ENCODE measurements at places on chromosomes 13 and 19.

DNA sequence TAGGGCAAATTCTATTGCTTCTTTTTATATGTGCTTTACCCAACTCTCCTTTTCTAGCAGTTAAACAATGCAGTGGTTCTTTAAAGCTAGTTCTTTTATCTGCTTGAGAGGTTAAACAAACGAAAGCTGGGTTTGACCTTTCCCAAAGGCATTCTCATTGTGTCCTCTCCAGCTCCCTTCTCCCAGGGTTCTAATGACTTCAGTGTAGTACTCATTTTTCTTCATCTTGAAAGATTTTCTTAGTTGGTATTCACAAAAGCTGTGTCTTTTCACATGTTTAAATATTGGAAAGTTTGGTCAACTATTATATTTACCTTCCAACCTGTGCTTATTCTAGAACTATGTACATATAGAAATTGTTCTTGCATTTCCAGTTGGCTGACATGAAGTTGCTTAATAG lies 1.5 kb downstream of the WASF3 start:
- DNase-seq = no peak

- no peak for DNase-seq
These were observed 23.8 kb upstream of the VSTM2B start for GRCh38 chr19:29501816-29502580.

DNA sequence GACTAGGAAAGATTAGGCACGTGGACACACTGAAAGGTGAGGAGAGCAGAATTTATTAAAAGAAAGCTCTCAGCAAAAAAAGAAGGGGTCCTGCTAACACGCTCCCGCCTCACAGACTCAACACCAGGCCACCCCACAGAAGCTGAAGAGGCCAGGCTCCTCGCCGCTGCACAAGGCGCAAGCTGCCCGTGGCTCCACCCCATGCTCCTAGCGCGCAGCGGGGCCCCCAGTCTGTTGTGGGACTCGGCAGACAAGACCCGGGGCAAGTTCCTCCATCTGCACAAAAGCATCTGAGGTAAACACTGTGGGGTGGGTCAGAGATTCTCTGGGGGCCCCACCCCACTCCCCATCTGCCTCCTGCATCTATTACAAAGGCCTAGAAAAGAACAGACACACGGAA lies 1462.4 kb downstream of the EFNB2 start:
- no peak for DNase-seq

DNA sequence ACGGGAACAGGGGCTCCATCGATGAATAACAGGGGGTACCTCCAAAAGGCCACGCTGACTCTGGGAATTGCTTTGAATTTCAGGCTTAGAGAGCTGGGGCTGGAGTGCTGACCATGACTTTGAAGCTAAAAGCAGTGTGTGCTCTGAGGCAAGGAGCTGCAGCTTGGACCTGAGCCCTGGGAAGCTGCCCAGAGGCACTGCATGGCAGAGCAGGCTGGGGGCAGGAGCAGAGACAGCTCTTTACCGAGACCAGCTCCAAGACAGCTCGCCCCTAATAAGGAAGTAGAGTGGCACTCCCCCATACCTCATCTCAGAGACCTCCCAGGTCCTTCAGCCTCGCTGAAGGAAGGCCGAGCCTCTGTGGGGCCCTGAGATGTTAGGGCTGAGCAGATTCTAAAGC lies 200.2 kb downstream of the COL4A1 start:
- DNase-seq = peak; percentile 84

GRCh38 chr19:9847087-9847671 lies 12.1 kb downstream of the PIN1 start:
- no peak for DNase-seq

GRCh38 chr13:113902481-113902880 lies 38.6 kb upstream of the GAS6 start:
- DNase-seq = no peak

DNA sequence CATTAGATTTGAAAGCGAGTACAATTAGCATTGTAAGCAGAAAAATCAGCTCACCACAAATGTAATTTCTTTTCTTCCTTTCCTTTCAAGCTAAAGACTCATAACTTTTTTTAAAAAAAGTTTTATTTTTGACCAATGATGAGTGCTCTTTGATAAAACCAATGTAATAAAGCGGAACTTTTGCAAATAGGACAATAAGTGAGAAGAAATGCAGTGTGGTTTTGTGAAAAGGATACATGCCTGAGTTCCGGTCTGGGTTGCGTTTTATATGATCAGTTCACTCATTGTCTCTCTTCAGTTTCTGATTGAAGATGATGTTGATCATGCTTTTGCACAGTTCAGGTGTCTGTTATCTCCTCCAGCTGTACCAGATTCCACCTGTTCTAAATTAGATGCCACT lies 274.4 kb downstream of the KLF12 start:
- no peak for DNase-seq

DNA sequence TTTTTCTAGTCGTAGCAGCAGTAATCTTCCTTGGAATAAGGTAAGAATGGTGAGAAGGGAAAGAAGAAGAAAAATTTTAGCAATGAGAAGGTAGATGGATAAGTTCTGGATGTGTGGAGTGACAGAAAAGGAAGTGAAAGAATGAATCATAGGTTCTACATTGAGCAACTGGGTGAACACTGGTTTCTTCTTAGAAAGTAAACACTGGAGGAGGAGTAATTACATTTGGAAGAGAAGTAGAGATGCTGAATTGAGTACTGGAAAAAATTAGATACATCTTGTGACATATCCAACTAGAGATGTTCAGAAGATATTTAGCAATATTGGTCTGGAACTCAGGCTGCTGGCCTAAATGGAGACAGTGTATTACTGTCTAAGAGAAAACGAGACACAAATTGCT lies 148.5 kb downstream of the GPC5 start:
- DNase-seq = no peak

GRCh38 chr13:77002590-77003190 lies 10.8 kb downstream of the CLN5 start:
- DNase-seq = no peak

GRCh38 chr19:11168568-11168967 lies 13.0 kb upstream of the SPC24 start:
- DNase-seq = no peak

GRCh38 chr13:40152922-40153321 lies 497.5 kb downstream of the COG6 start:
- no peak for DNase-seq

- no peak for DNase-seq
These were observed 45.5 kb upstream of the FREM2 start for GRCh38 chr13:38641164-38641948.

GRCh38 chr19:35350591-35350990 lies 2.9 kb downstream of the FFAR1 start:
- no peak for DNase-seq

DNA sequence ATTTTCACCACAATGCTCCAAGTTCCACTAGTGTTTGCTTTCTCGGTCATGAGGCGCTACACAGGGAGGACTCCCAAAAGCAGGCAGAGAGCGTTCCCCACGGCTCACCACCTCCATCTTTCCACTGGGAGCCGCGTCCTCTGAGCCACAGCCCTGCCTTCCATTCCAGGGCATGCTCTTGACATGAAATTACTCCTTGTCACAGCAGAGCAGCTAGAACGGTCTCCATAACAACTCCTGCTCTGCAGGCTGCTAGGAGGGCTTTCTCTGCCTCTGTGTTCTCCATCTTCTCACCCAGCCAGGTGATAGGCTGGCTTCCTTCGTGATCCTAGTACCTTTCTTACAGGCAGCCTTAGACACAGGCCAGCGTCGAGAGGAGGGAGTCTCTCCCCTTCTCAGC lies 171.8 kb upstream of the UBL3 start:
- no peak for DNase-seq

- DNase-seq = no peak
These were observed 7.9 kb upstream of the SLC7A9 start for GRCh38 chr19:32877323-32877912.

DNA sequence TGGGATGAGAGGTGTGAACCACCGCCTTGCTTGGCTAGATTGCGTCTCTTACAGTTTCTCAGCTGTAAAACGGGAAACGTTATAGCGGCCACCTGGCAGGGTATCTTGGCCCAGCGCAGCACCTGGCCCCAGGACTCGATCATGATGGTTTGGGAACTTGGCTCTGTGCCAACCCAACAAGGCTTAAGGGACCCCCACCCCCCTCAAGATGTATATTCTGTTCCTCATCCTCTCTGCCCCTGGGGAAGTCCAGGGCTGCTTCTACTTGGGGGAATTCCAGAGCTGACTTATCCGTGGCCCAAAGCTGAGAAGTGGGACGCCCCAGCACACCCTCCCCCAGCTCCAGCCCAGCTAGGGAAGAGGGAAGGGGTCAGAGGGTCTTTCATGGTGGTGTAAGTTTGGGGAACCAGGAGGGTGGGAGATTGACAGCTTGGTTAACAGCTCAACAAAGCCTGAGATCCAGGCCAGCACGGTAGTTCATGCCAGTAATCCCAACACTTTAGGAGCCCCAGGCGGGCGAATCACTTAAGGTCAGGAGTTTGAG lies 695 bp downstream of the ICAM1 start:
- no peak for DNase-seq

- no peak for DNase-seq
These were observed 1479.2 kb downstream of the SLITRK5 start for GRCh38 chr13:89150362-89150761.

DNA sequence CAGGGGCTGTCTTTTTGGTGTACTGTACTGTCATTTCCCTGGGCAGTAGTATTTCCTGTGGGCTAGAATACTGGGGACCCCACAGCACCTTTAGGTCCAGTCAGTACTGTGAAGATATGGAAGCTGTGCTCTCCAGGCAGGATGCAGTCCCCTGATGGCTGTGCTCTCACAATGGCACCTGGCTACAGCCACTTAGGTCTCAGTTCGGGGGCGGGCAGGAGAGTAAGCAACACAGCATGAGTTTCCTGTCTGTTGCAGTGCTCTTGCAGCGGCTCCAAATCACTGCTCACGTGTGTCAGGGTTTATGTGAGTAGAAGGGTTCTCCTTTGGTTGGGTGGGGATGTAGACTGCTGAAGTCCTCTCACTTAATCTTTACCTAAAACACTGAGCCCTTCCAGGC lies 810.4 kb downstream of the DACH1 start:
- DNase-seq = no peak

DNA sequence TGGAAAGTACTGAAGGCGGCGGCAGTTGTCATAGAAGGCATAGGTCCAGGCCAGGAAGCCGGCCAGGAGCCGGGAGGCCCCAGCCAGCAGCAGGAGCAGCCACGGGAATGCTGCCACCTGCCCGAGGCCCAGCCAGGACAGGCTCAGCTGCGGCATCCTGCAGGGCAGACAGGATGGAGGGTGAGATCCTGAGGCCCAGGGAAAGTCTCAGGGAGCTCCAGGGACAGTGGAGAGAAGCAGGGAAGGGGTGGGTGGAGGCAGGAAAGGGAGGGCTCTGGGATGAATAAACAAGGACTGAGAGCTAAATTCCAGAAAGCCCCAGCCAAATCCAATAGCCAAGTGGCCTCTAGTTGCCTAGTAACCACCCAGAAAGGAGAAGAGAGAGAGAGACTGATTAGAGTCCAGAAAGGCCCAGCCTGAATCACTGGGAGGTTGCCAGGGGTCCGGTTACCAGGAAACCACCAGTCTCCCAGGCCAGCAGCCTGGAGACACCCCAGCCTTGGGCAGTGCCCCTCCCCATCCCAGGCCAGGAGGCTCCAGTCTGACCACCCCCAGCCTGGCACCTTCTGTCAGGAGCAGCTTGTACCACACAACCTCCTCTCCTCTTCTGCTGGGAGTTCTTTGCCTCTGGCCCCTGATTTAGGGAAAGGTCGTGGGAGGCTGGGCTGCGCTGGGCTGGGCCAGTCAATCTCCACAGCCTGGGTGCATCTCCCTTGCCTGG lies 7.5 kb upstream of the OR10H5 start:
- no peak for DNase-seq

GRCh38 chr19:13506471-13506820 lies at the start of gene CACNA1A:
TSS of gene CACNA1A (minus strand) at chr19:13506479. CDS start at chr19:13506224, 255 bp downstream.
- no peak for DNase-seq

GRCh38 chr19:37362733-37363132 lies 8.2 kb upstream of the ZNF527 start:
- DNase-seq = no peak

DNA sequence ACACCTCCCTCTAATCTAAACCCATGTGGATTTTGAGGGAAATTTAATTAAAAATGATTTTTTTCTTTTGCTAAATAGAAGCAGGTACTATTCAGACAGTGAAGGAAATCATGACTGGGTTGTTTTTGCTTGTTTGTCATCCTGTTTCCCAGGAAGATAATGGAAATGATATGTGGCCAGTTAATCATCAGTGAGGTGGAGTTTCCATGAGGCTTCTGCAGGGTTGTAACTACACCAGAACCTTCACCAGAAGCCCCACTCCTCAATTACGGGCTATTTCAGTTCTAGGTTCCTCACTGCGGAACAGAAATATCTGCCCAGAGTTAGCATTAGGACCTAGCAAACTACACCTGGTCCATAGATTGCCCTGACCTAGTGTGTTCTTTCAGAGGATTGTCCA lies 394.0 kb downstream of the DLEU7 start:
- no peak for DNase-seq

DNA sequence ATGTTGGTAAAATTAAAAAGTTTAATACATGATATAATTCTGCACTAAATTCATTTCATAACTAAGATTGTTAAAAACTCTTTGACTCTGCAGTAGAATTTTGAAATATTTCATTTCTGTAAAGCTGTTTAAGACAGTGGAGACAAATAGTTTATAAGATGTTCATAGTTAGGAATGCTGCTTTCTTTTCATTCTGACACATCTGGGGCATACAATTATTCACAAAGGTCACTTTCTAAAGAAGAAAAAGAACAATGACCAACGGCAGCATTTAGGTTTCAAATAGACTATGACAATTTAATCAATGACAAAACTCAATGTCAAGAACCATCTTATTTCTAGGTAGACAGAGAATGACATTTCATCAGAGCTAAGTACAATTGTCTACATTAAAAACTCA lies 1422.1 kb downstream of the PCDH9 start:
- DNase-seq = no peak

DNA sequence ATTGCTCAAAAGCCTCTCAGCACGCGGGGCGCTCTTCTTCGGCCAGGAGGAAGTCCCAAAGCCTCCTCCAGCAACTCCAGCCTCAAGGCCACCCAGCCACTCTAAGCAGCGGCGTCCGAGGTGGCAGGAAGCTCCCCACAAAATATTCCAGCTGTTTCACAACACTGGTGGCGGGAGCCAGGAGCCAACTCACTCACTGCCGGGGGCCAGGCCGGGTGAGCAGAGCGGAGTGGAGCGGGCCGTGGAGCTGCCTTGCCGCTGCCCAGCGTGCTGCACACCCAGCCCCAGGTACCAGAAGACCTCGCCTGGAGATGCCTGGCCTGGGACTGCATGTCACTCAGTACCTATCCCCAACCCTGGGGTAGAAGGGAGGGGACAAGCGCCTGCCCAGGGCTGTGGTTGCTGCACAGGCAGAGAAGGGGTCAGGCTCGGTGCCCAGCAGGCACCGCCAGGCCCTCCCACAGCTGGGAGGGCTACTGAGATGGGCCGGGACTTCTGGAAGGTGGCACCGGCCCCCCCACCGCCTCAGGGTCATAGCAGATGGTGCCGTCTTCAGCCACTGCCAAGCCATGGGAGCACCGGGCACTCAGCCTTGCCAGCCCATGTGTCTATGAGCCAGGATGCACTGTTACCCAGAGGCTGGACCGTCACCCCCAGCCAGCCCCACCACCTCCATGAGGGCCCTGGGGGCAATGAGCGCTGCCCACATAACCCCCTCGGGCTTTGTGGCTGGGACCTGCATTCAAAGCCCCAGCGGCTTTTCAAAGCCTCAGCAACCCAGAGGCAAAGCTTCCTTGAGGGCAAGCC lies 59.2 kb downstream of the MLLT1 start:
- DNase-seq = no peak

GRCh38 chr19:2060884-2061494 lies 9.9 kb upstream of the MKNK2 start:
- no peak for DNase-seq

Data from vagina (tissue), 2 donors.